ENCODE measurements at places on chromosomes 13 and 19.

- DNase-seq = no peak
Observed at GRCh38 chr13:41492432-41493260, 35.3 kb downstream of the RGCC start.

GRCh38 chr13:32032759-32033158, 1.2 kb downstream of the FRY start:
- no peak for DNase-seq

DNA sequence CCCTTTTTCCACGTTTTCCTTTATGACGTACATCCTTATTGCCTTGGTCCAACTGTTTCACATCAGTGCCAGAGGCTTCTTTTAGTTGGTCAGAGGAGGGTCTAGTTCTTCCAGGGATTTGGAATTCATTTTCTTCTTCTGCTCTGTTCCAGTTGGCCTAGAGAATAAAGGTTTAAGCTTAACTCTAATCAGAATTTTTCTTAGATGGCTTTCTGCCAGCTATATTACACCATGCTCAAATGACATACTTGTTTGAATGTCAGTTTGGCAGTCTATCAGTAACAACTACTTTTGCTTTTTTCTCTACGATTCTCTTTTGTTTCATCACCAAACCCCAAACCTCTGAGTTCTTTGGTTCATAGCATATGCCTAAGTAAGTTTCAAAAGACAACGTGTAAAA, 16.8 kb downstream of the SPART start:
- DNase-seq = no peak

DNA sequence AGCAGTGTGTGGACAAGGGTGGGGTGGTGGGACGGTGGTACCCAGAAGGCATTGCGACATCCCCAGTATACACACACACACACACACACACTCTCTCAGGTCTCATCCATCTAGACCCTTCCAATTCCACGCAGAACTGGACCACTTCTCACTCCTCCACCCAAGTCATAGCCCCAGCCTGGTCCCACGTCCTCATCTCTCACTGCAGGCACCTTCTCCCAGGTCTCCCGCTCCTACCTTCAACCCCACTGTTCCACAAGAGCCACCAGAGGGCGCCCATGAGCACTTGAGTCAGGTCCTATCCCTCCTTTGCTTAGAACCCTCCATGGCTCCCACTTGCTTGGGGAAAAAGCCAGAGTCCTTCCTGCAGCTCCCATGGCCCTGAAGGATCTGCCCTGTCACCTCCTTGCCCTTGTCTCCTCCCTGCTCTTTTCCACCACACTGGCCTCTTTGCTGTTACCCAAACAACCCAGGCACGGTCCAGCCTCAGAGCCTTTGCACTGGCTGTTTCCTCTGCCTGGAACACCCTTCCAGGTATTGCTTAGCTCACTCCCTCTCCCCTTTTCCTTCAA, 62.6 kb downstream of the IER2 start:
- peak; percentile 70 for DNase-seq

GRCh38 chr13:113090806-113091205, 14.8 kb upstream of the F7 start:
- DNase-seq = no peak

DNA sequence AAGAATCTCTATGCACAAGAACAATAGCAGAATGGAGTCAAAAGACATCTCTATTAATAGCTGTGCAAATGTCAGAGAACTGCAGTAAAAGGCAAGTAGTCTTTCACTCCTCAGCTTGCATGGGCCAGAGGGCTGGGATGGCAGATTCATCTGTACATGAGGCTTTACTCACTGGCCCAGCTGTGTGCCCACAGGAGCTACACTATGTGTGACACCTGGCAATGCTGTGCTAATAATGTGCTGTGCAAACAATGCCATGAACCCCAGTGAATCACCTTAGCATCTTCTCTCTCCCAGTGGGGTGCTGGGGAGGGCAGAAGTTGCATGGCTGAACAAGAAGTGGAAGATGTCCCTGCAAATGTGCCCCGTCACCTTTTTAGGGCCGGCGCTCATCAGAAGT, 73.1 kb downstream of the KL start:
- DNase-seq = no peak

DNA sequence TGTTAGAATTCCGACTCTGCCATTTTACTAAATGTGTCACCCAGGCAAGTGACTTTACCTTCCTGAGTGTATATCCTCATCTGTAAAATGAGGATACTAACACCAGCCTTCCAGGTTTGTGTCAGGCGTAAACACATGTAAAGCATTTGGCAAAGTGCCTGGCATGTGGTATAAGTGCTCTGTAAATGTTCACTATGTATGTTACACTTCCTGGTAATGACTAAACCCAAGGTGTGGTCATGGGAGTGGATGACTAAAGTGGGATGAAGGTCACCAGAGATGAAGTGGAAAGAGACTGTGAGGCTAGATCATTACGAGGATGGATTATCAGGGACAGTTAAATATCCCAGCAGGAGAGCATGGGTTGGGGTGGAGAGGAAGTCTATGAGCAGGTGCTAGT, 25.6 kb downstream of the DEDD2 start:
- DNase-seq = no peak

DNA sequence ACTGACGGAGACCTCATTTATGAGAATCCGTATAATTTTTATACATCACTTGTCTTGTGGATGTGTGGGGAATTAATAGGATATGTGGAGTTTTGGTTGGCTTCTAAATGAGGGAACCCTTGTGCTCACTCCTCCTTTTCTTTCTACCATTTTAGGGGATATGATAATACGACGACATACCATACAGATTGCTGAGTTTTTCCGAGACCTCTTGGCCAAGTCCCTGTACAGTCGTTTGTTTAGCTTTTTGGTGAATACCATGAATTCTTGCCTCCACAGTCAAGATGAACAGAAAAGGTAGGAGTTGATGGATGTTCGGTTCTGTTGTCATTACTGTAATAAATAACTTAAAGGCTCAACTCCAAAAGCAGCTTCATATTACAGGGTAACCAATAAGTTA, 335.2 kb downstream of the MYO16 start:
- DNase-seq = no peak

DNA sequence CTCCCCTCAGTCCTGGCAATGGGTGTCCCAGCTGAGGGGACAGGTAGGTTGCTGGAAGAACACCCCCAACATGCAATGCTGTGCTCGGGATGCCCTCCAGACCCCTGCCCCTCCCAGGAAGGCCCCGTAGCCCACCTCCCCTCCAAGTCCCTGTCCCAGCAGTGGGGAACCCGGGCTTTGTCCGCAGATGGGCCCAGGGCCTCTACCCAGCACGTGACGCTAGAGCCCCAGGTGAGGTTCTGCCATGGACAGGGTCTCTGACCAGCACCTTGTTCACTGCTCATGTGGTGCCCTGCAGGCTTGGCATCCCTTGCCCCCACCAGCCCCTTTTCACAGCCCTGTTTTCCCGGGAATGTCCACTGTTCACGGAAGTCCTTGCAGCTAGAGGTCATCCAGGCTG, 220.0 kb upstream of the SGCG start:
- peak; percentile 51 for DNase-seq

GRCh38 chr19:15466851-15467733, 2.7 kb upstream of the RASAL3 start:
- DNase-seq = no peak

DNA sequence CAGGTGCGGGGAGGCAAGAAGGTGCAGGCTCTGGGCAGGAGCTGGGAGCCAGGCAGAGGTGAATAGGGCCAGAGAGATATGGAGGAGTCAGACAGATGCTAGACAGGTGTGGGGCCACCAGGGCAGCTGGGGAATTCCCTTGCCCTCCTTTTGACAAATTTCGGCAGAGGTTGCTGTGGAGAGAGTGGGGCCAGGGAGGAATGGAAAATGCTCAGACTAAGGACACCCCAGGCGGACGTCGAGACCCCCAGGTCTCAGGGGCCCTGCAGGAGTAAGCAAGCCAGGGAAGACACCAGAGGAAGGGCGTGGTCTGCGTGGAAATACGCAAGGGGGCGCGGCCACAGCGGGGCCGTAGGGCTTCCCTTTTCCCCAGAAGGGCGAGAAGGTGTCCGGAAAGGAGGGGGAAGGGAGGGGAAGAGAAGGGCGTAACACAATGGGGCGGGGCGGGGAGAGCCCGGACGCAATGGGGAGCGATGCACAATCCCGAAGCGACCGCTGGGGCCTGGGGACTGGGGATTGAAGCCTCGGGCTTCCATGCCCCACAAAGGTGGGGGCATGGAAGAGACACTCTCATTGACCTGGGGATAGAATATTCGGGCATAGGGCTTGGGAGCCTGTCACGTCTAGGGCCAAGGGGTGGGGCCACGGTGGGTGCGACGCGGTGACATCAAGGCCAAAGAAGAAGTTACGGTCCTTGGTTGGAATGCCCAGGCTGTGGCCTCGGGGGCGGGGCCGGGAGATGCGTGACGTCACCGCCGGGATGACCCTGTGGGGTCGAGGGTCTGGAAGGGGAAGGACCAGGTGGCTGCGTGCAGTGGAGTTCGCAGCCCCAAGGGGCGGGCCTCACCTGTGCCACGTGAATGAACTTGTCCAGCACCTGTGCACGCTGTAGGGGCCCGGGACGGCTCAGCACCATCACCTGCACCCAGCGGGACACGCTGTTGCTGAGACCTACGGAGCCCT, 8.2 kb downstream of the RASGRP4 start:
- peak; percentile 59 for DNase-seq

DNA sequence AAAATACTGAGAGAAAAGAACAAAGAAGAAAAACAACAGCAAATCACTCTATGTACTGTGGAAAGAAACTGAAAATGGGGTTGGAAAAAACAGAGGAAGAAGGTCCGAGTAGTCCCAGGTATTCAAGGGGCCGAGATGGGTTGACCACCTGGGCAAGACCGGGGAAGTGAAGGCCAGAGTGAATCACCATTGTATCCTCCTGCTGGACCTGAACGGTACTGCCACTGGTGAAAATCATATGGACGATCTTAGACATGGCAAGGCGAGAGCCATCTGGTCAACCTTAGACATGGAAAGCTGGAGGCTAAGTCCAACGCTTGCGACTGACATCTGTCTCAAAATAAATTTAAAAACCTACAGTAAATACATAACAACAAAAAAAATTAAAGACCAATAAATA, 44.4 kb upstream of the ZNF91 start:
- no peak for DNase-seq

DNA sequence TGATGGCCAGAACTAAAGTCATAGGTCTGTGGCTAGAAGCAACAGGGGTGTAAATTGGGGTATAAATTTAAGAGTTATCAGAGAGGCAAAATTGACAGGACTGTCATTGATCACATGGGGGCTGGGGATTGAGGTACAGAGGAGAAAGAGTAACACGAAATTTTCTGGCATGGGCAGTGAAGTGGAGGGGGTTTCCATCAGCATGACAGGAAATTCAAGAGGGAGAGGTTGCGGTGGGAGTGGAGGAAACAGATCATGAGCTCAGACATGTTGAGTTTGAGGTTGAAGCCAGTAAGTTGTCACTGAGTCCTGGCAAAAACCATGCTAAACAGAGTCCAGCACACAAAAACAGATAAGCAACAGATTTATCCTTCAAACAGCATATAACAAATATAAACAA, 192.1 kb upstream of the TSC22D1 start:
- no peak for DNase-seq

DNA sequence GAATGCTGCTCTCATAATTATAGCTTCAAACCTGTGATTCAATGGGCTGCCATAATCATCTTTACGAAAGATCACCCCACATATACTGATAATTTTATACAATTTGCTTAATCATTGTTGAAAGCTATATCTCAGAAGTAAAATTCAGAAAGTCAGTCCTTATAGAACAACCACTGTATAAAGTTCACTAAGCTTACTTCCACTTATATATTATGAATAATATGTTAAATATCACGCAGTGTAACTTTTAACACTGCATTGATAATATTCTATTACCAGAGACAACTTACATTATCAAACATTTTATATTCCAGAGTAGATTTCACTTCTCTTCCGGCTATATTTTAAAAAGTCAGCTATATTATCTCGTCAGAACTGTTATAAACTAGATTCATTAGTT, 550.1 kb upstream of the PCDH20 start:
- DNase-seq = no peak

- DNase-seq = peak; percentile 40
Observed at GRCh38 chr13:111904701-111905608, 162.0 kb upstream of the SOX1 start.

DNA sequence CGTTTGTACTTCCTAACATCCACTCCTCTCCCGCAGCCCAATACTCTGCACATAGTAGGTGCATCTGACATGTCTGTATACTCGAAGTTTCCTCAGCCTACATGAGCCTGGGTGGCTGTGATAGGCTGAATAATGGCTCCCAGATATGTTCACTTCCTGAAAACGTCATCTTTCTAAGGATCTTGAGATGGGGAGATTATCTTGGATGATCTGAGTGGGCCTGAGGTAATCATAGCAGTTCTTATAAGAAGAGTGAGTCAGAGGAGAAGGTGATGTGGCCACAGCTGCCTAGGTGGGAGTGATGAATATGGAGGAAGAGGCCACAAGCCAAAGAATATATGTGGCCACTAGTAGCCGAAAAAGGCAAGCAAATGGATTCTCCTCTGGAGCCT, 84.2 kb downstream of the AKAP11 start:
- no peak for DNase-seq

DNA sequence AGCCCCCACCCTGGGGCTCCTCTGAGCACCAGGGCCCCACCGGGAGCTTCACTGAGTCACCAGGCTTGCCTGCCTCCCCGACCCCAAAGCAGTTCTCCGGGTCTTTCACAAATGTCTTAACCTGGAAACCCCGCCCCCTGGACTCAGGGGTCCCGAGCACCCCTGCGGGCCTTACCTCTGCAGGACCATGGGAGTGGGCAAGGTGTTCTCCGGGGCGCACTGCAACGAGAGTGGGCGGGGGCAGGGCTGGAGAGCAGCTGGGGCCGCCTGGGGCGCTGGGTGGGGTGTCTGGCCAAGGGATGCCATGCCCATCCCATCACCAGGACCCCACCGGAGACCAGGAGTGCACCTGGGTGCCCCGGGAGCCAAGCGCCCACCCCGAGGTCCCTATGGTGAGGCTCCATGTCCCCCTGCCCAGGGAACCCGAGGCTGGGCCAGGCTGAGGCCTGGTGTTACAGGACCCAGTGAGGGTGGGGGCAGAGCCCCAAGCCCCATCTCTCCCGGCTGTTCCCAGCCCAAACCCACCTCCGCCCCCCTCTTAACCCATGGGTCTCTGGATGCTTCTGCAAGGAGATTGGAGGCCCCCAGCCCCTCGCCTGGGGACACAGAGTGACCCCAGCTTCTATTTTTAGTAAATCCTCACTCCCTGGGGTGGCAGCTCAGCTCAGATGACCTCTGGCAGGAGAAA, 10.9 kb downstream of the MKNK2 start:
- DNase-seq = no peak

- no peak for DNase-seq
Observed at GRCh38 chr19:2150794-2151338, 500 bp downstream of the AP3D1 start.

GRCh38 chr13:98039964-98040363, 86.5 kb downstream of the IPO5 start:
- DNase-seq = no peak

GRCh38 chr19:55352040-55352439, 2.5 kb downstream of the COX6B2 start:
- DNase-seq = no peak

DNA sequence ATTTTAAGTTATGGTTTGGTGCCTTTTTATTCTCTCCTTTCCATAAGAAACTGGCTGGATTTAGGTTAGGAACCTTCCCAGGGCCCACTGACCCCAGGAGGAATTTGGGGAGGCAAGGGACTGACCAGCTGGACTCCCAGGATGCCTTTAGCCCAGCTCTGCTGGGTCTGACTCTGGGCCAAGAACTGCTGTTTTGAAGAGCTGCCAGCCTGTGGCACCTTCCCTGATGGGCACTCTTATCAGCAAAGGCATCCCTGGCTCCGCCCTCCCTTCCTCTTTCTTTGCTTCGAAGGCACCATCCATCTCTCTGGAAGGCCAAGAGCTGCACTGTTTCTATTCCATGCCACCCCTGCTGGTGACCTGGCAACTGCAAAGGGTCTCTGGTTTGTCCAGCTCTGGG, 174.7 kb downstream of the POU4F1 start:
- DNase-seq = no peak
